AG08396 (cell line): ENCODE measurements at places on chromosomes 7 and 10.
A peak's percentile ranks its signal among the peaks of the same experiment; 100 is the strongest.

GRCh38 chr10:28432210-28432676 is 100.7 kb upstream of the WAC start:
- peak; percentile 82 for DNase-seq

DNA sequence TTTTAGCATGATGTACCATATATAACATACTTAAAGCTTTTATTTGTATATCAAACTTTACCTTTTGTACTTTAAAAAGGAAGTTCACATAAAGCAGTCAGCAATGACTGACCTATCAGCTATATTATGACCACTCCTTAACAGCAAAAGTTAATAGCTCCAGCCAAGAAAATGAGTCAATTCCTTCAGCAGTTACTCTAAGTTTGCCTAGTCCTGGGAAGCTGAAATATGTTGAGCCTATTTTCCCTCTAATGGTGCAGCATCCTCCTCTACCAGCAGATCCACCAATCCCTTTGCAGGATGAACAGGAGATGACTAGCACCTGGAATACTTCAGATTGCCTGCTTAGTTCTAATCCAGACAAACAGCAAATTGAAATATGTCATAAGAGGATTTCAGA is 64.2 kb downstream of the CUL2 start:
- DNase-seq = peak; percentile 52

DNA sequence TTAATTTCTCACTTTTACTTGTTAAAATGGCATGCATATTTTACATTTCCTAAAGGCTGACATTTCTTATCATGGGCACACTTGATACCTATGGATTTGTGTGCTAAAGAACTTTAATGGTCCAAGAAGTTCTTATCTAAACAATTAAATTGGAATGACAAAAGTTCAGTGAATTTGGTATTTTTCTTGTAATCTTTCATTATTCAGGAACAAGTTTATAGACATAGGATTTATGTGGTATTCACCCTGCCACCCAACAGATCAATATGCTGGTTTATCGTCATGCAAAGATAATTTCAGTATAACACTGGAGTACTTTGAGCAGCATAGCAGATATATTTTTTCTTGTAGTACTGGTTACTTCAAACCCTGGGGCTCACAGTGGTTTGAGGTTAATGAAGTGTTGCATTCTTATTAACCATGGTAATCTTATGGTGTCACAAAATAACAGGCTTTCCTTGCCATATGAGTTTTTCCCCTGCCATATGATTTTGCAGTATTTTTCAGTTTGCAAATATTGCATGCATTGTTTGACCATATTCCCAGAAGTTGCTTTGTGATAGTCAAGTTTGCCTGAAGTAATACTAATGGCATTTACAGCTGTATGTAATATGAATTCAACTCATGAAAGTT is 148.8 kb downstream of the PPP1R9A start:
- no peak for DNase-seq

DNA sequence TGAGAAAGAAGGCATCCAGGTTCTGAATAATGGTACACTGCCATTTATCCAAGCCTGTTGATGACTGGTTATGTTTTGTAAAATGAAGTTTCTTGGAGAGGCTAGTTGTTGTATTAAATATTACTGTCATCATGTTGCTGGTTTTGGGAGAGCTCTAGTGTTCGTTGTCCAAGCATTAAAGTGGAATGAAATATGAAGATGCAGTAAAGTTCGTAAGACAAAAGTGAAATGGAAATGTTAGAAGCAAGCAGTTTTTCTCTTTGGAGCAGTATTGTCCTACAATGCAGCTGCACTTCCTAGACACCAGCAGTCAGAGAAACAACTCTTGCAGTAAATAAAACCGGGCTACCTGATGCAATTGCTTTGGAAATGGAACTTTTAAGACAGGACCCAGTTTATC is 156.8 kb upstream of the FZD1 start:
- DNase-seq = no peak

- DNase-seq = no peak
Measured at GRCh38 chr7:116934580-116934979, 18.7 kb upstream of the ST7 start.

- no peak for DNase-seq
Measured at GRCh38 chr10:69861251-69862240, 59.8 kb downstream of the COL13A1 start.

DNA sequence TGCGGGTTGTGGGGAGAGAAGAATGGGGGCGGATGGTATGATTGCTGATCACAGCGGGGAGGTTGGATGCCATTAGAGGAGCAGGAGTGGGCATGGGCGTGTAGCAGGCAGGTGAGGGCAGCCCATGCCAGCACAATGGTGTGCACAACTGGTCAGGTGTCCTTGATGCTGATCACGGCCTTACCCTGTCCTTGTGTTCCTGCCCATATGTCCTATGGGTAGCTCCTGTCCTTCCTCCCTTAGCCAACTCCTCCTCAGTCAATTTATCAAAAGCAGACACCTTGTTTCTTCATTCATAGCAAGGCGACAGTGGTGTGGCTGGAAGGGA is 30.7 kb downstream of the WDR86 start:
- DNase-seq = no peak

- no peak for DNase-seq
Measured at GRCh38 chr7:51878865-51879264, 562.3 kb upstream of the COBL start.

- DNase-seq = no peak
Measured at GRCh38 chr7:25694699-25695098, 457.3 kb upstream of the NFE2L3 start.

- DNase-seq = no peak
Measured at GRCh38 chr10:71396084-71396710, 523 bp upstream of the CDH23 start.

- DNase-seq = peak; percentile 11
Measured at GRCh38 chr7:14761510-14762296, 140.8 kb downstream of the DGKB start.

GRCh38 chr7:51230324-51230625 is 86.3 kb downstream of the COBL start:
- no peak for DNase-seq
